Renal cortex interstitium (tissue), 15 donors: ENCODE measurements at places on chromosomes 2 and 18. TPM values are rescaled to one million over a fixed set of nuclear protein-coding genes. Genes with fewer than 3 reads are reported as not detected.

GRCh38 chr2:196314780-196315179 lies 143.4 kb upstream of the STK17B start:
- DNase-seq = no peak

Gene PLEK
- polyA plus RNA-seq = 6.6 TPM

DNA sequence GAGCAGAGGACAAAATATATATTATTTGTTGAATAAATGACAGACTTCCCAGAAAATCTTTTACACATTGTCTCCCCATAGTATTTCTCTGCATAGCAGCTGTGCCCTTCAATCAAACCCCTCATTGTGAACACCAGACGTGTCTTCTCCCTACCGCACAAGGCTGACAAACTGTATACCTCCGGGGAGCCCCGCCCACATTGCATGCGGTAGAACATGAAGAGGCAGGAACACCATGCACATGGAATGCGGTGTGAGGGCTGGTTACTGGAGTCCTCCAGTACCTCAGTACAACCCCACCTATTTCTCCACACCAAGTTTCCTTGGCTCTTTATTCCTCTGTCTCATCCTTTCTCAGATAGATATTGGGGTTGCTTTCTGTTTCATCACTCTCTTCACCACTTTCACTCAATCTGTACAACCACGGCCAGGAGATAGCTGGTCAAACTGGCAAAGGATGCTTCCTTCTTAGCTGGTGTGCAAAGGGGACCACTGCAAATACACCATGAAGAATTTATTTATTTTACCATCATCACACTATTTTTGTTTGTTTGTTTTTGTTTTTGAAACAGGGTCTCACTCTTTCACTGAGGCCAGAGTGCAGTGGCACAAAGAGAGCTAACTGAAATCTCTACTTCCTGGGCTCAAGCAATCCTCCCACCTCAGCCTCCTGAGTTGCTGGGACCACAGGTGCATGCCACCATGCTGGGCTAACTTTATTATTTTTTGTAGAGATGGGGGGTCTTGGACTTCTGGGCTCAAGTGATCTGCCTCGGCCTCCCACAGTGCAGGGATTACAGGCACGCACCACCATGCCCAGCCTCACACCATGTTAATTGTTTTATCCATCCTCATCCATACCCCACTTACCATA lies 2.3 kb upstream of the NBAS start:
- no peak for DNase-seq

- DNase-seq = no peak
These were observed 36.2 kb downstream of the KDM3A start for GRCh38 chr2:86477349-86477748.
